Fibroblast of lung (primary cell): ENCODE measurements at places on chromosomes 7 and 10.

GRCh38 chr7:135597181-135597925, 39.6 kb downstream of the NUP205 start:
- peak; percentile 8 for DNase-seq

- DNase-seq: peak; percentile 11
Observed at GRCh38 chr7:43456200-43456599, 126.7 kb upstream of the STK17A start.

GRCh38 chr7:16078076-16078952, 343.0 kb downstream of the CRPPA start:
- peak; percentile 80 for DNase-seq

GRCh38 chr7:2066251-2066919, 166.4 kb downstream of the MAD1L1 start:
- no peak for DNase-seq

DNA sequence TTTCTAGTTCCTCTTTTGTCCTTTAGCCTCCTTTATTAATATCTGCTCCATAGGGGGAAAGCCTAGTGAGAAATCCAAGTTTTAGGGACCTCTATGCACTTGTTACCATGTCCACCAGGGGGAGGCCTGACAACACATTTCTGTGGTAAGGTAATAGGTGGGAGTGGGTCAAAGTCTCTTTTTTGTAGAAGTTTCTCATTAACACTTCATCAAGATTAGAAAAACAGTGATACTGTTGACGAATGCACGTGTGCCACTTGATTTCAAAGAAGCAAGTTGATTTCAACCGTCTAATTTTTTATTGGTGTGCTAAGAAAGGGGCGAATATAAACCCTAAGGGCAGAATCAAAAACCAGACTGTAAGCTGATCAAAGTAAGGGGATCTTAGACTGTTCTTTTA, 30.6 kb downstream of the CISD1 start:
- peak; percentile 69 for DNase-seq

DNA sequence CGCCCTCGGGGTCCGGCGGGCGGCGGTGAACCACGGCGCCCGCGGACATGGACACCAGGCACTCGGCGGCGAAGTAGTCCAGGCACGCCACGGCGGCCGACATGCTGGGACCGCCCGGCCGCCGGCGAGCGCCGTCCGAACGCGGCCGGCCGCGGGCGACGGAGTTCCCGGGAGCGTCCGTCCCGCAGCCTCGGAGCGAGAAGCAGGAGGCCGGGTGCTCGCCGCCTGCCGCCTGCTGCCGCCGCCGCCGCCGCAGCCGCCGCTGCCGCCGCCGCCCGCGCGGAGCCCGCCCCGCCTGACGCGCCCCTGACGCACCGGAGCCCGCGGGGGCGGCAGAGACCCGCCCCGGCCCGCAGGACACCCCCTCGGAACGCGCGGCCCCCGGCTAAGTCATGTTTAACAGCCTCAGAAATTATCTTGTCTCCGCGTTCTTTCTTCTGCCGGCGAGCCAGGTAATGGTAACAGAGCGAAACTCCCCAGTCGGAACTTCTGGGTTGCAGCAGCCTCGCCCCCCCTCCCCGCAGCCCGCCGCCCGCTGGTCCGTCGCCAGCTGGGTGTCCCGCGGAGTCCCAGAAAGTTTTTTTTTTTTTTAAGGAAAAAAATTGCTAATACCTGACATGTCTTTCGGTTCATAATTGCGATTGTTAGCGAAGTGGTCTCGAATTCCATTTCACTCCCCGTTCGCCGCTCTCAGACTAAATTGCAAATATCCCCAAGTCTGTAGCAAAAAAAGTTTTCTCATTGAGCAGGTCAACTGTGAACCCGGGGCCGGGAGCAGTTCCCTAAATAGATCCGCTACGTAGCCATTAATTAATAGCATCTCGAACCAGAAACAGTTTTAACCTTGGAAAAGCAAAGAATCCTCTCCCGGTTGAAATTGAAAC, at the start of gene KLF14:
Gene KLF14, minus strand, starts transcription at position 277 of the 884 bp plus-strand sequence. Its CDS starts 174 bp downstream, at position 103.
- peak; percentile 23 for DNase-seq

DNA sequence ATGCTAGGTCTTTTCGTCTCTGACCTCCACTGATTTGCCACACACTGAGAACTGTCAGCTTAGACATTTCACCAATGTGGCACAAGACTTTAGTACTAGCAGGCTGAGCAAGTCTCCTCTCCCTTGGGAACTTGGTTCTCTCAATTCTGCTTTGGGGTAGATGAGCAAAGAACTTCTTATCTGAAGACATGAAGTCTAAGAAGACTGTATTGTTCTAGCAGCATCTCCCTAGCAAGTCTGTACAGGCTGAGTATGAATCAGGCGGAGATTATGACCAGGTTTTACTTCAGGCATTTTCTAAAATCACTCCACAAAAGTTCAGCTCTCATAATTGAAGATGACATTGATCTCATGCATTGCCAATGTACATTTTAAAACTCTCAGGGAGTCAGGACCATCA, 23.8 kb upstream of the STN1 start:
- no peak for DNase-seq

DNA sequence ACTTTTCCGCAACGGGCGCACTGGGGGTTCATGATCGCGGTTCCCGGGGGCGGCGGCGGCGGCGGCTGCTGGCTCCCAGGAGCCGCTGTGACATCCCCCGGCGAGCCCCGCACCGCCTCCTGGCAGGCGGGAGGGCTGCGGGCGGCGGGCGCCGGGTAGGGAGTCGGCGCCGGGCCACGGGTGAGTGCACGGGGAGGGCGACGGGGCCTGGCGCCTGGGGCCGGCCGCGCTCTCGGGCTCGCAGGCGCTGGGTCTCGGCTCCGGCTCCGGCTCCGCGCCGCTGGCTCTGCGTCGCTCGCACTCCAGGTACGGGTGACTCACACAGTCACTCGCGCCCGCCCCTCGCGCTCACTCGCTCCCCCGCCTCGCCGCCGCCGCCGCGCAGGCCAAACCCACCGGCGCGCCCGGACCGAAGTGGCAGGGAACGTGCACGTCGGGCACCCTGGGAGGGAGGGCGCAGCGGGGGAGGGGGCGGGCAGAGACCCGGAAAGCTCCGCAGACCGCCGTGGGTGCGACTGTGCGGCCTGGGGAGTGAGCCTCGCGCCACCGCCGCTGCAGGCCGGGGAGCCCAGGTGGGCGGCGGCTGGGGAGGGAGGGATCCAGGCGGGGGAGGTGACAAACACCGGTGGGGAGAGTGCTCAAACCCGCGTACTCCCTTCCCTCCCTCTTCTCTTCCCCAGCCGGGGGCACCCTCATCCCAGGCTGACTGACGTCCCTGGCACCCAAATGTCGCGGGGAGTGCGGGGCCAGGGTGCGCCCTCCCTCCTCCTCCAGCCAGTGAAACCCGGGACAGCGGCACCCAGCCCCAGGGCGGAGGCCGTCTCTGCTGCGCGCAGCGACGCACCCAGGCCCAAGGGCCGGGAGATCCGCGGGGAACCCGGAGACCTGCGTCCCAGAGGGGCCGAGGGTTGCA, 276.9 kb upstream of the NEBL start:
- peak; percentile 33 for DNase-seq

- DNase-seq: no peak
Observed at GRCh38 chr7:2192831-2193534, 39.8 kb downstream of the MAD1L1 start.

- no peak for DNase-seq
Observed at GRCh38 chr10:71731791-71732190, 12.2 kb upstream of the C10orf105 start.

DNA sequence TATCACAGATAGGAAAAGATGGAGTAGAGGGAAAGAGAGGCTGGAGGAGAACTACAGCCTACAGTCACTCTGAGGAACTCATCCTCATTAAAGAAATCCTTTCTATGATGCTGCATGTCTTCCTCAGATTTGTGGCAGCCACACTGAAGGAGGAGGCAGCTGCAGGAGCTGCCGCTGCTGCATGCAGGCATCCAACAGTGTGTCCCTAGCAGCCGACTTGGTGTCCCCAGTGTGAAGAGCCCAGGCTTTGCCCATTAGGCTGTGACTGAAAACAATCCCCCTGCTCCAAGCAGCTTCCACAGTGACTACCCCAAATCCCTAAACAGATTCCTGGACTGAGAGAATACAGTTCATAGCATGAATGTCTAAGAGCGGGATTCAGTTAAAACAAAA, 23.1 kb downstream of the SKIDA1 start:
- DNase-seq: no peak

GRCh38 chr10:17783751-17784150, 25.4 kb upstream of the MRC1 start:
- no peak for DNase-seq

DNA sequence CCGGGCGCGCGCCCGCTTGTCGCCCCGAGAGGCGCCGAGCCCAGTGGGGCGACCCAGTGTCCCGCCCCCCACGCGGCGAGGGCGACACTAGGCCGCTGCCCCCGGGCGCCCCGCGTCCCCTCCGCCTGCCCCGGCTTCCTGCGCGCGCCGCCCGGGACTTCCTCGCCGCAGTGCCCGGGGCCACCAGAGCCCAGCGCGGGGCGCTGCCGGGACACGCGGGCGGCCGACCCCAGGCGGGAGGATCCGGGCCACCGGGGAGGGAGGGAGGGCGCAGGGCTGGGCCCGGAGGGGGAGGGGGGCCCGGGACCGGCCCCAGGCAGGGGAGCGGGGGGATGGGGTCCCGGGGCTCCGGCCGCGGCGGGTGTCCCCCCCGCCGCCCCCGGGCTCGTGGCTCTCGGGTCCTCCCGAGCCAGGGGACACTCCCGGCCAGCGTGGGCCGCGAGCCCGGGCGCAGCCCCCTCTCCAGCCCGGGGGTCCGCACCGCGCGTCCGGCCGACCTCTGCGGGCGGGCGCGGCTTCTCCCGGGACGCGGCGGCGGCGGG, 435 bp upstream of the PWWP2B start:
- peak; percentile 37 for DNase-seq

GRCh38 chr10:97003151-97003803, 171.2 kb downstream of the LCOR start:
- DNase-seq: no peak

- DNase-seq: no peak
Observed at GRCh38 chr10:97607095-97607636, 17.6 kb downstream of the C10orf62 start.

DNA sequence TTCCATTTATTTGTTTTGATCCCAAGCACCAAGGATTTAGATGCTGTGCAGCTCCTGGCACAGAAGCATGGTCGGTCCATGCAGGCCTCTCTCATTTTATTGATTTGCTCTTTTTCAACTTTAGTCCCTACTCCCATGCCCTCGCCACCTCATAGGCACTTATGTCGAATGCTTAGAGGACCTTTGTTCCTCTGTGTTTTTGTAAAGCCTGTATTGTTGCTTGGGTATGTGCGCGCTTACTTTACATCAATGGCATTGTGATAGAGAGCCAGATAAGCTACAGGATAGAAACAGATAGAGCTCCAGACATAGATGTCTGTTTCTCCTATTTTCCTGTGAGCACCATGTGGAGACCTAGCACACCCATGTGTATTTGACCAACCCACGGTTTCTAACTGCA, 225.0 kb downstream of the PAXIP1 start:
- DNase-seq: no peak

DNA sequence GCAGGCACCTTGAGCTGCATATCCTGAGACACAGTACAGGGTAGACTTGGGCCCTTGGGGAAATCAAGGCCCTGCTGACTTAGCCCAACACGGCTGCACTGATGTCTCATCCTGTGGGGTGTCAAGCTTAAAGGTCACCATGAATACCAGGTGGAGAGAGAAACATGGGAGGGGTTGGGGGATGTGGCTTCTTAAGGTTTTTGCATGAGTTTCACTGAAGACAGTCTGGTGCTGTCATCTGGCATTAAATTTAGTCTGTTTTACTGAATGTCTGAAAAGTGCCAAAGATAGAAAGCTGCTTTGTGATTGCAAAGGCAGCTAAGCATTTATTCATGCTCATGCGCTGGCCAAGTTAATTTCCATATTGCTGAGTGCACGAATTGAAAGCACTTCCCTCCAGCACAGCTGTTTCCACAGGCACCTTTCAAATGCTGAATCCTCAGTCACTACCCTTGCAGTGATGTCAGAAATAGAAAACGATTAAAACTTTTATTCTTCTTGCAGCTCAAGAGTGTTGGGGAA, 102.1 kb downstream of the OSBPL3 start:
- DNase-seq: peak; percentile 79
